Fibroblast of skin of scalp (primary cell): ENCODE measurements at places on chromosomes 4 and X.

- no peak for DNase-seq
Measured at GRCh38 chr4:148435654-148436406, 6.4 kb downstream of the NR3C2 start.

- DNase-seq: no peak
Measured at GRCh38 chrX:103467887-103468286, 51.4 kb downstream of the RAB40A start.

DNA sequence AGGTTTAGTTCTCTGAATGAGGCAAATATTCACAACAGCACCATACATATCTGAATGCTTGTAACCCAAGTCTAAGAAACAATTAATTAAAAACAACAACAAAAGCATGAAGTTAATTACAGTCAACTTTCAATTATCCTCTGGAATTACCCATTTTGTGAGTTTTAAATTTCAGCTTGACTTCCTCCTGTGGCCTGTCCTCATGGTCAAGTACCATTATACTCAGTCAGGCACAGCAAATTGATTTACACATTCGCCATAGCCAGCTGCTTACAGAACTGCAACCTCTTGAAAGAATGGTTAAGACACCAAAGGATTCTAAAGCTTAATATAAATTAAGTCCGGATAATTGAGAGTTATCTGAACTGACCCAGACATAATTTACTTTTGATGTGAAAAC, 306.5 kb downstream of the CAMK2D start:
- no peak for DNase-seq

GRCh38 chr4:47238667-47239066, 207.3 kb downstream of the GABRB1 start:
- peak; percentile 82 for DNase-seq

DNA sequence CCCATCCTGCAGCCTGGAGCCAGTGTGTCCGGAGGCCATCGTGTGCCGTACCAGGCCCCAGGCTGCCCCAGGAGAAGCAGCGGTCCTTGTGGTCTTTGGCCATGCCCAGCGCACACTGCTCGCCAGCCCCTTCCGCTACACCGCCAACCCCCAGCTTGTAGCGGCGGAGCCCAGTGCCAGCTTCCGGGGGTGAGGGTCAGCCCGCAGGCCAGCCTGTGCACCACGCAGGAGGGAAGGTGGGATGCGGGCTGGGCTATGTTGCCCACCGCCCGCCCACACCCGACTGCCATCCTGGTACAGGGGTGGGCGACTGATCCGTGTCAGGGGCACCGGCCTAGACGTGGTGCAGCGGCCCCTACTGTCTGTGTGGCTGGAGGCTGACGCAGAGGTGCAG, 7.6 kb upstream of the SRPK3 start:
- no peak for DNase-seq

- no peak for DNase-seq
Measured at GRCh38 chr4:181991369-181992108, 251.7 kb upstream of the TENM3 start.

DNA sequence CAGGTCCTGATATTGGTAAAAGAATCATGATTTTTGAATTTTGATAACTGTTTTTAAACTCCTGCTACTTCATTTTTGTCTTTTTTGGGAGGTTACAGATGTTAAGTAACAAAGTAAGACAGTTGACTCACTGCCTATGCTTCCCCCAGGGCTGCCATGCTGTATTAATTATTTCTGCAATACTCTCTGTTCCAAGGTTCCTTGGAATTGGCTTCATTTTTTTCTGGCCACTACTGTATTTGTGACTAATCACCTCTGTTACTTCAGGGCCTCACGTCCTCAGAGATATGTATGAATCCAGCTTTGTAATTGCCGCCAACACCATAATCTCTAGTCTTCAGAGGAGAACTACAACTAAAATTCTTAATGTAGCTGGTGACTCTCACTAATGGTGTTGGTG, 1729.3 kb downstream of the C4orf33 start:
- peak; percentile 2 for DNase-seq

GRCh38 chr4:88185906-88186305, 27.5 kb upstream of the ABCG2 start:
- DNase-seq: peak; percentile 45

DNA sequence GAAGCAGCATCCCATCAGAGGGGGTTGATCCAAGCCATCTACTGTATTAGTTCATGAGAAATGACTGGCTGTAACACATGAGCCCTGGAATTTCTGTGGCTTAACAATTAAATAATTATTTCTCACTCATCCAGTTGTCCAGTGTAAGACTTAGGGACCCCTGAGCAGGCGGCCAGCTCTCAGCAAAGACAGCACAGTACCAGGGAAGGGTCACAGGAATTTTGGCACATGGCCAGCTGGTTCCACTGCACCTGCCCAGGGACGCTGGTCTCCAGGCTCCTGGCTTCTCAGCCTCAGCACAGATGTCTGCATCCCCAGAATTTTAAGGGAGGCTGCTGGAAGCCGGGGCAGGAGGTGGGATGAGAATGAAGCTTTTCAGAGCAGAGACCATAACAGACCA, 93.7 kb upstream of the DHRSX start:
- no peak for DNase-seq

GRCh38 chr4:78781924-78782323, 5.8 kb downstream of the BMP2K start:
- no peak for DNase-seq
